Cardiac atrium fibroblast (primary cell): ENCODE measurements at places on chromosomes 3 and 15. TPM values are rescaled to one million over a fixed set of nuclear protein-coding genes. Genes with fewer than 3 reads are reported as not detected.

The CCDC39 gene
- total RNA-seq = not detected in 2 replicates

The GADL1 gene
- not detected in 2 replicates for total RNA-seq

The C2CD4A gene
- 0.72 and 7.9 TPM in 2 replicates for total RNA-seq

The IQCH gene
- total RNA-seq = 0.36 and 2.3 TPM in 2 replicates

The CNTN4 gene
- not detected in 2 replicates for total RNA-seq

The SPATA12 gene
- total RNA-seq = not detected in 2 replicates

The IL5RA gene
- total RNA-seq = not detected in 2 replicates

The SUCNR1 gene
- under 0.01 TPM in 1 of 2 replicates, not detected in the other for total RNA-seq

The ROPN1 gene
- total RNA-seq = not detected in 2 replicates

The GOLGA6L10 gene
- 0.49 TPM in 1 of 2 replicates, not detected in the other for total RNA-seq

The NEK11 gene
- total RNA-seq = 1.9 and 2.5 TPM in 2 replicates
